Fibroblast of the conjunctiva (primary cell): ENCODE measurements at places on chromosomes 12 and 14.

DNA sequence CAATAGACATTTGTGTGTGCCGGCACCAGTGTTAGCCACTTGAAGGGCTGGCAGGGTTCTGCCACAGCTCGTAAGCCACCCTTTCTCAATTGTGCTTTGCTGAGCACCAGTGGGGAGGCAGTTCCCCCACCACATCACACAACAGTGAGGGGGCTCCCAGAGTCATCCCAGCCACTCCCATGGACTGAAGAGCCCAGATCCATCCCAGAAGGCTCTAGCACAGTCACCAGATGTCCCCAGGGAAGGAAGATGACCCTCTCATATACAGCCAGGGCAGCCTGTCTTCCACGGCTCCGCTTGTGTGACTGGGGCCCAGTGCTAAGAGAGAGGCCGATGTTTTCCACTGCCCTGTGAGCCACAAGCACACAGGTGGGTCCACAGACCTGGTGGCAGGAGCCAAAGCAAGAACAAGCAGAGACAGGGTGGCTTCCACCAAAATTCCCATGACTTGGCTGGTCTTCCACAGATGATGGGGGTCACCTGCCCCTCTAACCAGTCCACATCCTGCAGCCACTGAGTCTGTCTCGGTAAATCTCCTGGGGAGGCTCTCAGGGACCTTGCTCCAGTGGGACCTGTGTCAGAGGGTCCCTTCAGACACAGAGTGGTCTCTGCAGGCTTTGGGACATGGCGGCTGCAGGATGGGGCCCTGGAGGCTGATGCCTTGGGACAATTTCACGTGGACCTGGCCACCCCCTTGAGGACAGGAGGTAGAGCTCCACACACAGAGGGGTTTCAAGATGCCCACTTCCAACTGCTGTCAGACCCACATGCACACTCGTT, 71.9 kb upstream of the DDX11 start:
- DNase-seq = no peak

GRCh38 chr12:67193704-67194103, 75.5 kb upstream of the CAND1 start:
- DNase-seq = no peak

GRCh38 chr12:101732318-101732717, 6.9 kb downstream of the SYCP3 start:
- no peak for DNase-seq

DNA sequence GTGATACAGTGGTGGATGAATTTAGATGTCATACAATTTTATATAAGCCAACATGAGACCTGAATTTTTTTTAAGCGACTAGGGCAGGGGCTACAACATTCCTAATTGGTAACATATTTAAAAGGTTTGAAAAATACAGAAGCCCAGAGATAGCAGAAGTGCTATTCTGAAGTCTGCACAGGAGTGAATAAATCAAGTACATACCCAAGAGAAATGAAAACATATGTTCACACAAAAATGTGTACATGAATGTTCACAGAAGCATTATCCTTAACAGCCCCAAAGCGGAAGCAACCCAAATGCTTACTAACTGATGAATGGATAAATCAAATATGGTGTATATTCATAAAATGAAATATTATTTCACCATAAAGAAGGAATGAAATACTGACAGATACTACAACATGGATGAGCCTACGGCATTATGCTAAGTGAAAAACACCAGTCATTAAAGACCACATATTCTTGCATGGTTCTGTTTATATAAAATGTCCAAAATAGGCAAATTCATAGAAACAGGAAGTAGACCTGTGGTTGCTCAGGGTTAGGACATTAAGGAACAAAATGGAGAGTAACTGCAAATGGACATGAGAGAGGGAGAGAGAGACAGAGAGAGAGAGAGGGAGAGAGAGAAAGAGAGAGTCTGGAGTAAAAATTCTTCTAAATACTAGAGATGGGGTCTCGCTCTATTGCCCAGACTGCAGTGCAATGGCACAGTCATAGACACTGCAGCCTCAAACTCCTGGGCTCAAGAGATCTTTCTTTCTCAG, 28.0 kb upstream of the GXYLT1 start:
- no peak for DNase-seq

DNA sequence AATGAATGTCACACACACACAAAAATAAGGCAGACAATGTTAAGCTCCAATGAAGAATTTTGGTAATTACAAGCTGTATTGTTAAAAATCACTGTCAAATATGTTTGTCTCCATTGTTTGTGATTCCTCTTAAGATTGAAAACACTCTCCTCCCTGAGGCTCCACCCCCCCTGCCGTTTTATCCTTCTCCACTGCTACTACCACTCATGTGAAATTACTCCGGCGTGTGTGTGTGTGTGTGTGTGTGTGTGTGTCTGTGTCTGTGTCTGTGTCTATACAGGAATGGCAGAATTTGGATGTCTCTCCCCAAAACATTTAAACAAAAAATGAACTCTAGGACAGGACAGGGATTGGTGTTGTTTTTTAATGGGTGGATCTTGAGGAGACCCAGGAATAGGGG, 365.1 kb upstream of the DIO2 start:
- no peak for DNase-seq

GRCh38 chr14:89771251-89771650, 183.3 kb downstream of the EFCAB11 start:
- DNase-seq = no peak

DNA sequence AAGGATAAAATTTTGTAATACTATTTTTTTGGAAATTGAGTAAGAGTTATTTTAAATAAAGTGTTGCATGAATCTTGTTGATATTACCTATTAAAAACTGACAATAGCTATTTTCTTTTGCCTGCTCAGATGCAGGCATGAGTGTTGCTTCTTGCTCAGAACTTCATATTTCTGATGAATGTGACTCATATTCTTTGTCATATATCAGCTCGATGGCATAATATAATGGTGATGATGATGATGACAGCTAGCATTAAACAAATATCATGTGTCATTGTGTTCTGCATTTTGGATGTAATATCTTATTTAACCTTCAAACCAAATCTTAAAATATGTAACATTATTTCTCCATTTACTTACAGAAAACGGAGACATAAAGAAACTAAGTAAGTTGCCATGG, 605.5 kb upstream of the FOXG1 start:
- no peak for DNase-seq

DNA sequence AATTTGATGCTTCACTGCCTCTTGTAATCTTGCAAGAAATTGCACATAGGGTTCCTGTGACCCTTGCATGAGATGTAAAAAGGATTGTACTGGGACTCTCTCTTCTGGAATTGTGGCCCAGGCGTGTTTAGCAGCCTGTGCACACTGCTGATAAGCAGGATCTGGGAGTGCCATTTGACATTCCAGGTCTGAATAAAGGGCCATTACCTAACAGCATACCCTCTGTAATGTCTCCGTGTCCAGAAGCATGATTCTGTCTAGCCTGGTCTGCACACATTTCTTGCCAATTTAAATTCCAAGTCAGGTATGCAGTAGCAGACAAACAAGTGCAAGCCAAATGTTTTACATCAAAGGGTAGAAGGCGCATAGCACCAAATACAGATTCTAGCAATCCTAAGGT, 18.1 kb upstream of the MAPKAPK5 start:
- no peak for DNase-seq

DNA sequence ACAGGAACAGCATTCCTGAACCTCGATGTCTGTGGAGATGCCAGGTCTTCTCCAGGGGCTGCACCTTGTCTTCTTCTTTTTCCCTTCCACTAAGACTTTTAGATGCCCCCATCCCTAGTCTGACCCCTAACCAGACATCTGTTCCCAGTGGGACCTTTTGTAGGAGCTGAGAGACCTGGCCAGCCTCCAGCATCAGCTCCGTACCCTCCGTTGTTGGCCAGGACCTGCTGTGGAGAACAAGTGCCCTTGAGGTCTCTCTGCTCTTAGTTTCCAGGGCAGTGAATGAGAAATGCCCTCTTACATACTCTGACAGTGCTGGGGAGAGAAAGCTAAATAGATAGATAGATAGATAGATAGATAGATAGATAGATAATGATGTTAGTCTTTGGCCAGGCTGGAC, 16.8 kb upstream of the SDR39U1 start:
- no peak for DNase-seq

- no peak for DNase-seq
These were observed 758.3 kb downstream of the C12orf50 start for GRCh38 chr12:87270919-87271318.

- no peak for DNase-seq
These were observed 1.5 kb downstream of the PTMS start for GRCh38 chr12:6767353-6768319.

DNA sequence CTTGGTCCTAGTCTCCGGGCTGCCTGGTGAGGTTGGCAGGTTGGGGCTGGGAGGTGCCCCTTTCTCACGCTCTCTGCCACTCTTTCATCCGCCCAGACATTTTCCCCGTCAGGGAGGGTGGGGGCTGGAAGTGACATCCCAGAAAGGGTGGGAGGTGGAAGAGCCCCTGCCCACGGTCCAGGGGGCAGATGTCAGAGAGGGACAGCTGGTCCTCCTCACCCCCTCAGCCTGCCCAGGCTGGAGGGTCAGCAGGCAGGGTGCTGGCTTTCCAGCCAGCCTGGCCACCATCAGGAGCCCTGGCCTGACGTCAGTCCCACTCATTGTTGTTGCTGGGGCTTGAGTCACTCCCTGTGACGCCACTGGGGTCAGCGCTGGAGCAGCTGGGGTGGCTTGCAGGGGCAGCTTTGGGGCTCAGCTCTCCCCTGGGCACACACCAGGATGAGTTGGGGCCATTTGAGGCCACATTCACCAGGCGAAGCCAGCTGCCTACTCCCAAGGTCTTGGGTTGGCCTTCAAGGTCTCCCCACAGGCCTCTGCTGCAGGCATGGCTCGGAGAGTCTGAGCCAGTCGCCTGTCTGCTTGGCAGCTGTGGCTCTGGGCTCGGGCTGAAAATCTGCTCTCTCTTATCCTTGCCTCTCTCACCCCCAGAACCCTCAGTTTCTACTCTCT, 5.7 kb upstream of the ATG101 start:
- DNase-seq = no peak

- no peak for DNase-seq
These were observed 12.1 kb downstream of the SPTSSA start for GRCh38 chr14:34449819-34450541.

DNA sequence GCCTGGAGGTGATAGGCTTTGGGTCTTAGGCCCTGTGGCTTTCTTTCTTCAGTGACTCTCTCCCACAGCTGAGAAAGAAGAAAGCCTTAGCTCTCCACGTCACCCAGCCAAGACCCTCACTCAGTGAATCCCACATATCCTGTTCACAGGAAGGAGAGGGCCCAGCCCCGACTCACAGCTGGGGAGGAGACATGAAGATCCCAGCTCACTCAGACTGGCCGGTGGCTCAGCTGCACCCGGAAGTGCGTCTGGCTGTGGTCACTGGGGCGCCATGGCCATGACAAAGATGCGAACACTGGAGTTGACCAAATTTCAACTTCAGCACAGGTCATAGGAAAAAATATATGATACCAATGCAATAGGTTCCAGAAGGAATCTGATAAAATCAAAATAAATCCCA, 14.2 kb downstream of the DLK1 start:
- no peak for DNase-seq

GRCh38 chr14:53044486-53044885, 93.6 kb upstream of the FERMT2 start:
- DNase-seq = no peak

DNA sequence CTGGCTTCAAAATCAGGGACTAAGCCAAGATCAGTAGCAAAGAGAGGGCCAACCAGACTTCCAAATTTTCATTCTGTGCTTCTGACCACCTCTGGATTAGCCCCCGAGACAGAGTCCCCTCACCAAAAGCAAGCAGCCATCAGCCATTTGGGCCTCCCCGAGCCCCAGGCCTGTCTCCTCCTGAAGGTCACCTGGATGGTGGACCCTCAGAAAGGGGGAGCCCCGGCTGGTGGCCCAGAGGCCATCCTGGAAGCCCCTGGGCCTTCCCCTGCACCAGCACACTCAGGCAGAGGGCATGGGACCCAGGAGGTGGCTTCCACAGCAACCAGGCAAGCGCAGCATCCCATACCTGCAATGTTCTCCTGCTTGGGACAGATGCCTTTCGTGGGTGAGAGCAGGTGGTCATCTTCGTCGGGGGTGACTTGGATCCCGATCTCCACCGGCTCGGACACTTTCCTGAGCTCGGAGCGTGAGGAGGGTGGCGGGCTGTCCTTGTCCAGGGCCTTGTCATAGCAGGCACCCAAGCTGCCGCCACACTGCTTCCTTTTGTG, 14.8 kb downstream of the BCL11B start:
- DNase-seq = no peak

DNA sequence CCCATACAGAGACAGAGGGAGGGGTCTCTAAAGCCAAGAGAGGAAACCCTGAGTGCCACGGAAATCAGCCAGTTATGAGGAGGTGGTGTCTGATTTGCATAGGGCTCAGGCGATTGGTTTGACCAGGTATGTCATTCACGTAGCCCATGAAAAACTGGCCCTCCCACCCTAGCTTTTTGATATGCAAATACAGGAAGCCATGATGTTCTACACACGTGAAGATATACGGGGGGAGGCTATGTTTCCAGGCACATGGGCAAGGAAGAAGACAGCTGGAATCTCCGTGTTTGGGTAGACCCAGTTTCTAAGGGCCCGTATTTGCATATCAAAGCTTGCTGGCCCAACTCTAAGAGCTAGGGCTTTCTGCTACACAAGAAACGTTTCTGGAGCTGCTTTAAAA, 717.8 kb upstream of the SEL1L start:
- DNase-seq = no peak

DNA sequence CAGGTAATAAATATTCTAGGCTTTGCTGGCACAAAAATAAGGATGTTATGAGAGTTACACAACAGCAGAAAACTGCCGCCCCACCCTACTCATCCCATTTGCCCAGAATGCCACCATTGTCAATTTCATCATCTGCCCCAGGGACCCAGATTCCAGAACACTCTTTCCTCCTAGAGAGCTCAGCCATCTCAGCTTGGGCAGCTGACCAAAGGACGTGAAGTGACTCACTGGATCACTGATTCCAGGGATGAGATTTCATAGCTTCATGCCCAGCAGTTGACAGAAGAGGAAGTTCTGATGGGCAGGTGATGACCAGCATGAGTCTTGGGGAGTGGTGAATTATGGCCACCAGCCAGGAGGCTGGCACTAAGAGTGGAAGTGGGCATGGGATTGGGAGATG, 450.3 kb downstream of the RMST start:
- no peak for DNase-seq

GRCh38 chr12:98329589-98329988, 185.8 kb upstream of the TMPO start:
- DNase-seq = no peak
